ENCODE measurements at places on chromosomes 12 and 14. TPM values are rescaled to one million over a fixed set of nuclear protein-coding genes. Genes with fewer than 3 reads are reported as not detected.

DNA sequence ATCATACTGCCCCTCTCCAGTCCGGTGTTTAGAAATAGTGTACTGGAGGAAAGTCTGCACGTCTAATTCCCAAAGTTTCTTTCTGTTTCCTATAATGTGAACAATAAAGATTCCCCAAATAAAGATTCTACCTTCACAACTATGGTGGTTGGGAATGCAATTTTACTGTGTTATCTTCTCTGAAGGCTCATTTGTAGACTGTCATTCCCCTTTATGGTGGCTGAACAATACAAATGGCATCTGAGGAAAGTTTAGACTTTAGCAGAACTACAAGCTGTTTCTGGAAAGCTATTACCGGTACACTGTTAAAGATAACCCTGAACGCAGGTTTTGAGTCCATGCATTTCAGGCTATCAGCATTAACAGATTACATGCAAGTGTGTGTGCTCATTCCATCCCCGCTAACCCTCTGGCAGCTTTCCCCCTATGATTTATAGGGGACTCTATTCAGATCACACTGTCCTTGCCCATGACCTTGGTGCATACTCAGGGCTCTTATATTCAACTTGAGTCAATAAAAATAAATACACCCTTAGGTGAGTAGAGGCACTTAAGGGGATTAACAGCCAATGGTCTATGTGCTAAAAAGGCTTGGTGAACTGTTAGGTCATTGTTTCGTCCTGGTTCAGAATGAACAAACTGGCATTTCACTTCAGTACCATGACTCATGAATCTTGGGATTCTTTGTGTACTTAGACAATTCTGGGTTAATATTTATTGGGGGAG is 60.7 kb upstream of the PYGL start:
- no peak for DNase-seq

DNA sequence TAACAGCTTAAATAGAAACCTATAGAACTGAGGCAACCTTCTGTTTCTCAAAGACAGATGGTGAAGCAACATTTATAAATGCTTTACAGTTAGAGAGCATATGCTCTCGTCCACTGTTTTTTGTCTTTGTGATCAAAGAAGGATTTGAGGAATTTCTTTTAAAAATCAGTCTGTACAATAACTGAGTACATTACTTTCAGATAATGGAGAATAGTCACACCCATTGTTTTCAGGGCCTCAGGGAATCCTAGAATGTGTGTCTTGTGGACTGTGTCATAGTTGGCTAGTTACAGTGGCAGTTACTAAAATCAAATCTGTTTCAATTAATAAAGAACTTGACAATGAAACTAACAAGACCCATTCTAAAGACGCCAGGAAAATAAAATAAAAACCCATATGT is 107.9 kb downstream of the PRKCH start:
- no peak for DNase-seq

DNA sequence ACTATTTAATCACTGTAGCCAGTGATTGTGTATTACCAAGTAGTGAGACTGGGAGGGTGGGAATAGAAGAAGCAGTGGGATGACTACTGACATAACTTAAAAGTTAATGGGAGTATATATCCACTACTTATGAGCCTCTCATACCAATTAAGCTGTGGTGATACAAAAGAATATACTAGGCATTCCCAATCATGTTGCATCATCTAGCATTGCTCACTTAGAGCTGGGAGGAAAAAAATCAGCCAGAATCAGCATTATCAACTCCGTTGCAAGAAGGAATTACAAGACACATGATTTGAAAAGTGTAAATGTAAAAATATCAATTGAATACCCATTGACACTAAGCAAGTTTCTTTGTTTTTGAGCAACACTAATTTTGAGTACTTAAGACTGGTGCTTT is 745 bp upstream of the PPP1R36 start:
- no peak for DNase-seq

GRCh38 chr12:6664902-6665301 is 2.0 kb upstream of the ING4 start:
- no peak for DNase-seq

DNA sequence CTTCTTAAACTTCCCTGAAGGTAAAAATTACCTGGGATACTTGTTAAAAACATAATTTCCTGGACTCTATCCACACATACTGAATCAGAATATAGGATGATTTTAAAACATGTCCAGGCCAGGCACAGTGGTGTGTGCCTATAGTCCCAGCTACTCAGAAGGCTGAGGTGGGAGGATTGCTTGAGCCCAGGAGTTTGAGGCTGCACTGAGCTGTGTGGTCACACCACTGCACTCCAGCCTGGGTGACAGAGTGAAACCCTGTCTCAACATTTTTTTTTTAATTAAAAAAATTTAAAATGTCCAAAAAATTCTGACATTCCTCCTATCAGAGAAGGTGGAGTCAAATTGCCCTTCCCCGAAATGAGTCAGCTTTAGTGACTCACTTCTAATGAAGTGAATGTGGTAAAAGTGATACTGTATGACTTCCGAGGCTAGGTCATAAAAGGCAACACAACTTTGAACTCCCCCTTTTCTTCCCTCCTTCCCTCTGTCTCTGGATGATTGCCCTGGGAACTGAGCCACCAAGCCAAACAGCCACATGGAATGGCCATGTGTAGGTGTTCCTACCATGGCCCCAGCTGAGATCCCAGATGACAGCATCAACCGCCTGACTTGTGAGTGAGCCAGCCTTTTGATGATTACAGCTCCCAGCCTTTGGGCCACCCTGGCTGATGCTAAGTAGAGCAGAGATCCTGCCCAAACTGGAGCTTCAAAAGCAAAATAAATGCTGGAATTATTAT is 36.3 kb downstream of the LIMA1 start:
- DNase-seq, result peak; percentile 92

Gene ACADS
- total RNA-seq, result 12.3 TPM

Gene SERPINA10
- total RNA-seq, result not detected

Gene BMP4
- total RNA-seq, result 9.3 TPM

Gene TMED10
- 311 TPM for total RNA-seq

Gene PTPN21
- total RNA-seq, result 32.9 TPM

Gene ANO4
- total RNA-seq, result 0.83 TPM

Gene TMEM63C
- total RNA-seq, result not detected
